IMR-90 (cell line): ENCODE measurements at places on chromosomes 11 and 22. TPM values are rescaled to one million over a fixed set of nuclear protein-coding genes. Genes with fewer than 3 reads are reported as not detected.

Gene CNGA4
- total RNA-seq = under 0.01 TPM in 1 of 2 replicates, not detected in the other

Gene PRRG4
- total RNA-seq = not detected in 2 replicates

Gene MS4A14
- not detected in 2 replicates for total RNA-seq

DNA sequence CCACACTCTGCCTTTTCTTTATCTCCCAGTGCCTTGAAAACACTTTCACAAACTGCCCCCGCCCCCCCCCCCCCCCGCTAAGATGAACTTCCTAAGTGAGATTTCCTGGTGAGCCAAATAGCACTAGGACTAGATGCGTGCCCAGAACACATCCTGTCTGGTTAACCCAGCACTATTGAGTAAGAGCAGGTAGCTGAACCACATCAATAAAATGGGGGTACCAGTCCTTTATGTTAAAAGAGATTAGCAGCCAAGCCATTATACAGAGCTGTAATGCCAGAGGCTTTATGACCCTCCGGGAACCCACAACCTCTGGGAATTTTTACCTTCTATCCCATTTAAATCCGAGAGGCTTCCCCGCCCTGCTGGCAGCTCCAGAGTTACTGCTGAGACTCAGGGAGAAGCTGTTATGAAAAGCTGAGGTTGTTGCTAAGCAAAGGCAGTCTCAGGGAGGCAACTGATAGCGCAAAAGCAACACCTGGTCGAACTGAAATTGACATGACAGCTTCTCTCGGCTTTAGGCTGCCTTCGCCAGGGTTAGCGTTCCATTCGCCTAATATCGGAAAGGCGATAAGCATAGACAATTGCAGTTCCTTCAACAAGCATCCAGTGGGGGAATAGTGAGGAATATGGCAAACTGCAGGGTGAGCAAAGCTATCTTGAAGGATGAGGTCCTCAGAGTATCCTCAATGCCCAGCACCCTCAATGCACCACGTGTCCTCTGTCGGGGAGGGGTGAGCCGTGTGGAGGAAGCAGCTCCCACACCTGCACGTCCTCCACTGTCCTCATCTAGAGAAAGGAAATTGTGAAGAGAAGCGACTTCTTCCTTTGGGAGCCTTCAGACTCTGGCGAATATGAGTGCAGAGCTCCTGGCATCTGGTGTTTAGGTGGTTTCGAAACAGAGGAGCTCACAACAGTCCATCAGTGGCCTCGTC lies 977.0 kb downstream of the NTM start:
- H3K27ac ChIP-seq = no peak overlapping the region
- no peaks in the 10 kb centered on the region for H3K4me1 ChIP-seq
- peaks cover 9% of the 10 kb centered on the region for H3K27me3 ChIP-seq
- no peak overlapping the region for H3K4me3 ChIP-seq

- H3K27ac ChIP-seq = no peak overlapping the region
- H3K27me3 ChIP-seq = no peaks in the 10 kb centered on the region
- H3K36me3 ChIP-seq = peaks cover 51% of the 10 kb centered on the region
- H3K4me3 ChIP-seq = no peak overlapping the region
- no peak for DNase-seq
- peaks cover 1% of the 10 kb centered on the region for H3K4me1 ChIP-seq
Measured at GRCh38 chr11:68431984-68432645, 28.4 kb upstream of the PPP6R3 start.

DNA sequence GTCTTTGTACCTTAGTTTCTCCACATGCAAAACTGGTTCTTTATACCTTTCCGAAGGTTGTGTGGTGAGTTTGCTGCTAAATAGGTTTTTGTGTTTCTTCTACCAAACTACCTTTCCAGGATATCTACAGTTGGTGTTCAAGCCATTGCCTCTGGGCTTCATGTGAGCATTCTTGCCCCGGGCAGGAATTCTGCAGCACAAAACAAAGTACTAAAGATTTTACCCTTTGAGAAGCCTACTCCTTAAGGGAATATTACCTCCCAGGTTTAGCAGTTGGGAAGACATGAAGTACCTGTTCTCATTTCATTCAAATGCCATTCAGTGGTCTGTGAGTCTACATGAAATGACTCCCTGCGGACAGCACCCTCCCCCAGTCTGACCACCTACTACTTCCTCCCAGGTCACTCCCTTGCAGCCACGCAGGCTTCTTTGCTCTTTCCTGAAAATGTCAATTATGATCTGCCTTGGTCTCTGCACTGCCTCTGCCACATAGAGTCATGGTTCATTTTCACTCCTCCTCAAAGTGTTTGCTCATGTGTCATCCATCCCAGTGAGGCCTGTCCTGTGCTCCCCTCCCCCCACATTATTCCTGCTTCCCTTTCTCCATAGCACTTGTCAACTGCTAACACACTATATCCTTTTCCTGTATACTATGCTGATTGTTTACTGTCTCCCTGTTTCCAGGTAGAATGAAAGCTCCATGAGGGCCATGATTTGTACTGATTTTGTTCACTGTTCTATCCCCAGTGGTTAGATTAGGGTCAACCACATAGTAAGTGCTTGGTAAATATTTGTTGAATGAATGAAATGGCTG lies 36.9 kb downstream of the PACS1 start:
- H3K4me1 ChIP-seq = peaks cover 8% of the 10 kb centered on the region
- no peak overlapping the region for H3K27ac ChIP-seq
- H3K36me3 ChIP-seq = no peaks in the 10 kb centered on the region

- H3K36me3 ChIP-seq = no peaks in the 10 kb centered on the region
- no peak for DNase-seq
- no peak overlapping the region for H3K4me3 ChIP-seq
- H3K27ac ChIP-seq = no peak overlapping the region
- no peaks in the 10 kb centered on the region for H3K4me1 ChIP-seq
- H3K27me3 ChIP-seq = no peaks in the 10 kb centered on the region
Measured at GRCh38 chr11:133072378-133072777, 459.9 kb downstream of the OPCML start.
